ENCODE measurements at places on chromosomes 6 and 20. TPM values are rescaled to one million over a fixed set of nuclear protein-coding genes. Genes with fewer than 3 reads are reported as not detected.
A peak's percentile ranks its signal among the peaks of the same experiment; 100 is the strongest.

DNA sequence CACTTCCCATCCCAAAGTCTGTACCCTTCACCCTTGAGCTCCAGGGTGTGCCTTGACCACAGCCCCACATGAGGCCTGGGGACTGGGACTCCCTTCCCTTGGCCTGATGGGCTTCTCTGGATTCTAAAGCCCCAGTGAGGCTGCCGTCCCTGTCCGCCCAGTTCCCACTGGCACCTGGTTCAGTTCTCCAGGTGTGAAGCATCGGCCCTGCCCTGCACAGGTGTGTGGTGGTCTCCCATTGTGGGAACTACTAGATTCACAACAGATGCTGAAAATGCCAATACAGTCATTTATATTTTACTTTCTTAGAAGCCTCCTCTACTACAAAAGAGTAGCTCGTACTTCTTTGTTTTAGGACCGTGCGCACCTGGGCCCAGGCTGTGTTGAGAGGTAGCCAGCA is 72.8 kb downstream of the TTLL2 start:
- H3K27ac ChIP-seq: no peak overlapping the region
- no peaks in the 10 kb centered on the region for H3K27me3 ChIP-seq
- H3K36me3 ChIP-seq: no peaks in the 10 kb centered on the region
- no peaks in the 10 kb centered on the region for H3K4me1 ChIP-seq

TMC2 gene
- not detected for total RNA-seq

SEMG1 gene
- total RNA-seq: not detected

DNA sequence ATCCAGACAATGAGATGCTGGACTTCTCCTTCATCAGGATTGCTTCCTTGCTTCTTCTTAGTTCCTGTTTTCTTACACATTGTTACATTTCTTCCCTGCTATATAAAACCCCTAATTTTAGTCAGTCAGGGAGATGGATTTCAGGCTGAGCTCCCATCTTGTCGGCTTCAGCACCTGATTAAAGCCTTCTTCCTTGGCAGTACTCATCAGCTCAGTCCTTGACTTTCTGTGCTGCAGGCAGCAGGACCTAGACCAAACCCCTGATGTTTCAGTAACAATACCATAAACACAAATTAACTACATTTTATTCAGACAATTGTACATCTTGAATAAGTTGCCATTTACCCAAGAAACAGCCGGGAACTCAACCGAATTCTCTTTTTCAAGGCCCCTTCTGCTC is 156.4 kb upstream of the RREB1 start:
- H3K27ac ChIP-seq: no peak overlapping the region
- no peaks in the 10 kb centered on the region for H3K36me3 ChIP-seq
- no peak overlapping the region for H3K4me3 ChIP-seq
- H3K27me3 ChIP-seq: no peaks in the 10 kb centered on the region
- no peaks in the 10 kb centered on the region for H3K4me1 ChIP-seq

GRCh38 chr6:35919085-35919826 is 1.6 kb downstream of the SRPK1 start:
- H3K4me3 ChIP-seq: peak overlapping the region; percentile 86
- no peak for DNase-seq
- H3K36me3 ChIP-seq: no peaks in the 10 kb centered on the region

GRCh38 chr6:125114248-125114858 is 39.2 kb upstream of the TPD52L1 start:
- DNase-seq: peak; percentile 43
- H3K4me1 ChIP-seq: no peaks in the 10 kb centered on the region
- H3K27me3 ChIP-seq: no peaks in the 10 kb centered on the region
- H3K27ac ChIP-seq: no peak overlapping the region
- no peak overlapping the region for H3K4me3 ChIP-seq

GRCh38 chr6:44004136-44004535 is 123.1 kb downstream of the MRPL14 start:
- H3K4me1 ChIP-seq: peaks cover 18% of the 10 kb centered on the region
- no peak overlapping the region for H3K4me3 ChIP-seq
- H3K27ac ChIP-seq: no peak overlapping the region
- H3K27me3 ChIP-seq: peaks cover 6% of the 10 kb centered on the region
- no peaks in the 10 kb centered on the region for H3K36me3 ChIP-seq

NRN1 gene
- total RNA-seq: 4.2 TPM

GRCh38 chr20:2691127-2691526 is 1.5 kb upstream of the EBF4 start:
- no peaks in the 10 kb centered on the region for H3K36me3 ChIP-seq
- peaks cover 4% of the 10 kb centered on the region for H3K27me3 ChIP-seq
- no peaks in the 10 kb centered on the region for H3K4me1 ChIP-seq
- no peak overlapping the region for H3K27ac ChIP-seq
- H3K4me3 ChIP-seq: no peak overlapping the region

- no peaks in the 10 kb centered on the region for H3K27me3 ChIP-seq
- H3K36me3 ChIP-seq: no peaks in the 10 kb centered on the region
- H3K4me3 ChIP-seq: no peak overlapping the region
- no peak for DNase-seq
- H3K27ac ChIP-seq: no peak overlapping the region
- no peaks in the 10 kb centered on the region for H3K4me1 ChIP-seq
Observed at GRCh38 chr6:17013701-17014100, 88.1 kb upstream of the STMND1 start.

GRCh38 chr6:87171938-87172633 is 16.7 kb downstream of the ZNF292 start:
- H3K27me3 ChIP-seq: no peaks in the 10 kb centered on the region
- no peak for DNase-seq
- no peak overlapping the region for H3K27ac ChIP-seq

- no peak for DNase-seq
- H3K27me3 ChIP-seq: no peaks in the 10 kb centered on the region
- H3K4me3 ChIP-seq: no peak overlapping the region
- H3K36me3 ChIP-seq: no peaks in the 10 kb centered on the region
- H3K27ac ChIP-seq: no peak overlapping the region
- no peaks in the 10 kb centered on the region for H3K4me1 ChIP-seq
Observed at GRCh38 chr6:148055419-148055818, 287.2 kb upstream of the SASH1 start.

GNAS-AS1 gene
- total RNA-seq: 1.00 TPM

GRCh38 chr6:33076406-33076934 is 680 bp downstream of the HLA-DPB1 start:
- H3K4me1 ChIP-seq: peaks cover 14% of the 10 kb centered on the region
- H3K4me3 ChIP-seq: peak overlapping the region; percentile 17
- H3K27ac ChIP-seq: peak overlapping the region; percentile 87
- H3K36me3 ChIP-seq: no peaks in the 10 kb centered on the region
- H3K27me3 ChIP-seq: no peaks in the 10 kb centered on the region
- DNase-seq: no peak

SRSF12 gene
- total RNA-seq: 0.55 TPM

GPX5 gene
- total RNA-seq: not detected

DNA sequence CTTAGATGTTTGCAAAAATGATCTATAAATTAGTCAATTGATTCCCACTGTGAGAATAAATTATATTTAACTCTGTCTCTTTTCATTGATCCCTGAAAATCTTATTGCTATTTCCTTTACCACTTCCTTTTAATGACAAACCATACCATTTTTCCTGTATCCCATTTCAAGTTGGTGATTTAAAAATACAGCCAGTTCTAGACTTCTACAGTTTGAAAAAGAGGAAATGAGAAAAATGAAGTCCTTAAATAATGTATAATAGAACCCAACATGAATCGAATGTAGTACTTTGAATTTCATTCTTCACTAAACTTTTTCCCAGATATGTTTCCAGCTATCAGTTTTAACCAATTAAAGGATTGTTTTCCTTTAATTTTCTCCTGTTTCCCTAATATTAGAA is 29.5 kb upstream of the SDHAF4 start:
- no peaks in the 10 kb centered on the region for H3K4me1 ChIP-seq
- no peak for DNase-seq
- H3K36me3 ChIP-seq: no peaks in the 10 kb centered on the region
- no peak overlapping the region for H3K27ac ChIP-seq
- H3K27me3 ChIP-seq: no peaks in the 10 kb centered on the region

DNA sequence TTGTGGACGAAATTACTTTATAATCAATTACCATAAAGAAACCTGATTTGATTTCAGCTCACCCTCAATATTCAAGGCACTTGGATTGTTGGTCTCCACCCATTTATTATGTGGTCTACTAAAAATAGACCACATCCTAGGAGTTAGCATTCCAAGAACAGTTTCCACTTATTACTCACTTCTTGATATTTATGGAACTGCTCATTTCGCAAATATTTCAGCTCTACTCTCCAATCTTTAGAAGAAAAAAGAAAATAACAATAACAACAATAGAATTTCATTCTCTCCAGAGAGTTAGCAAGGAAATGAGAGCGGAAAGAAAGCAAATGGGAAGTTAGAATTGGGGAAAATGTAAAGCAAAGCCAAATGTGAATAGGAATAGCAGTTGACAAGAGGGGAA is 26.2 kb upstream of the HDAC2 start:
- no peaks in the 10 kb centered on the region for H3K36me3 ChIP-seq
- no peaks in the 10 kb centered on the region for H3K27me3 ChIP-seq
- no peak overlapping the region for H3K27ac ChIP-seq
- DNase-seq: no peak

DNA sequence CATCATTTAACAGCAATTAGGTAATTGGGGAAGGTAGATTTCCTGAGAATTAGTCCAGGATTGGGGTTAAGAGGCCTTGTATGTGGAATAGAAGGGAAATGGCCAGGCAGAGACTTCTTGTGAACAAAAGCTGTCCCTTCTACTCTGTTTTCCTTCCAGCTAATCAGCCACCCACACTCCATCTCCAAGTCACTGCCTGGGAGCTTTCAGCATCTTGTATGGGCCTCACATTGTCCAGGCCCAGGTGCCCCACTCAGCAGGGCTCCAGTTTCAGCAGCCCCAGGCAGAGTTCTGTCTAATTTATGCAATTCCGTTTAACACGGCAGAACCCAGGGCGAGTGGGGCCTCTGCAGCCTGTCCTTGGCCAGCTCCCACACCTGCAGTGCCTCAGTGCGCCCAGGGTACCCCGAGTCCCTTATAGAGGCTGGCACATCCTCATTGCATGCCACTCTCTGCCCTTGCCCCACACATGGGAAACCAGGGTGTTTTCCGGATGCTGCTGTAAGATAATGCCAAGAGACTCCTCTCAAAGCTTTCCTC is 113.0 kb downstream of the EDN3 start:
- peaks cover 4% of the 10 kb centered on the region for H3K27me3 ChIP-seq
- no peaks in the 10 kb centered on the region for H3K36me3 ChIP-seq
- no peak overlapping the region for H3K4me3 ChIP-seq
- no peak for DNase-seq

GRCh38 chr20:24018796-24019195 is 30.2 kb upstream of the GGTLC1 start:
- no peak for DNase-seq
- H3K27me3 ChIP-seq: no peaks in the 10 kb centered on the region
- H3K27ac ChIP-seq: no peak overlapping the region
- no peaks in the 10 kb centered on the region for H3K36me3 ChIP-seq
- H3K4me1 ChIP-seq: no peaks in the 10 kb centered on the region

PDYN gene
- not detected for total RNA-seq

- H3K27me3 ChIP-seq: peaks cover 24% of the 10 kb centered on the region
- H3K4me1 ChIP-seq: peaks cover 7% of the 10 kb centered on the region
- H3K4me3 ChIP-seq: no peak overlapping the region
Observed at GRCh38 chr20:3681352-3681930, 369 bp downstream of the ADAM33 start.

DNA sequence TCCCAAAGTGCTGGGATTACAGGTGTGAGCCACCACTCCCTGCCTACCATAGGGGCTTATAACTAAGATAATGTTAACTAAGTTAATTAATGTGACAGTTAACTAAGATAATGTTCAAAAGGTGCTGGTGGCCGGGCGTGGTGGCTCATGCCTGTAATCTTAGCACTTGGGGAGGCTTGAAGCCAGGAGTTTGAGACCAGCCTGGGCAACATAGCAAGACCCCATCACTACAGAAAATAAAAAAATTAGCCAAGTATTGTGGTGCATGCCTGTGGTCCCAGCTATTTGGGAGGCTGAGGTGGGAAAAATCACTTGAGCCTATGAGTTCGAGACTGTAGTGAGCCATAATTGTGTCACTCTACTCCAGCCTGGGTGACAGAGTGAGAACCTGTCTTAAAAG is 32.8 kb upstream of the SRF start:
- no peak overlapping the region for H3K27ac ChIP-seq
- no peaks in the 10 kb centered on the region for H3K36me3 ChIP-seq
- H3K4me1 ChIP-seq: peaks cover 5% of the 10 kb centered on the region

TEAD3 gene
- 4.8 TPM for total RNA-seq

DEFB124 gene
- not detected for total RNA-seq

MYH7B gene
- 0.20 TPM for total RNA-seq

DNA sequence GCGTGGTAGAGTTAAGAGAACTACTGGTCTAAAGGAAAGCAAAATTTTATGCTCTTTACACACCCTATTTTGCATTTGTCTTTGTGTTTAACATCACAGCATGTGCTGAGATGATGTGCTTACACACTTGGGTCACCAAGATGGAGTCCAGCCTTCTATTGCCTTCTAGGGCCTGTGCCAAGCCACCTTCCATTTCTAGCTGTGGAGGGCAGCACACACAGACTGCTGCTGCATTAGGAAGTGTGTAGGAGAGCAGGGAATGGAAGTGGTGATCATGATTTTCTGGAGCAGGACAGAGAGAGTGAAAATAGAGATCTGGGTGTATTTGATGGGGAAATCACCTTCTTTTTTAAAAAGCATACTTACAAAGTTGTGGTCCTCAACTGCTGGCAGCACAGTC is 191.6 kb downstream of the SOX4 start:
- no peak overlapping the region for H3K4me3 ChIP-seq
- no peaks in the 10 kb centered on the region for H3K4me1 ChIP-seq
- H3K36me3 ChIP-seq: no peaks in the 10 kb centered on the region
- H3K27ac ChIP-seq: no peak overlapping the region
- DNase-seq: no peak
- no peaks in the 10 kb centered on the region for H3K27me3 ChIP-seq

GRCh38 chr6:47650553-47651432 is 47.6 kb upstream of the ADGRF4 start:
- H3K36me3 ChIP-seq: no peaks in the 10 kb centered on the region
- DNase-seq: no peak
- H3K4me3 ChIP-seq: no peak overlapping the region
- H3K27ac ChIP-seq: no peak overlapping the region

GRCh38 chr6:13194852-13195251 is 133.5 kb downstream of the TBC1D7 start:
- no peak overlapping the region for H3K27ac ChIP-seq
- no peaks in the 10 kb centered on the region for H3K36me3 ChIP-seq
- no peaks in the 10 kb centered on the region for H3K27me3 ChIP-seq

DNA sequence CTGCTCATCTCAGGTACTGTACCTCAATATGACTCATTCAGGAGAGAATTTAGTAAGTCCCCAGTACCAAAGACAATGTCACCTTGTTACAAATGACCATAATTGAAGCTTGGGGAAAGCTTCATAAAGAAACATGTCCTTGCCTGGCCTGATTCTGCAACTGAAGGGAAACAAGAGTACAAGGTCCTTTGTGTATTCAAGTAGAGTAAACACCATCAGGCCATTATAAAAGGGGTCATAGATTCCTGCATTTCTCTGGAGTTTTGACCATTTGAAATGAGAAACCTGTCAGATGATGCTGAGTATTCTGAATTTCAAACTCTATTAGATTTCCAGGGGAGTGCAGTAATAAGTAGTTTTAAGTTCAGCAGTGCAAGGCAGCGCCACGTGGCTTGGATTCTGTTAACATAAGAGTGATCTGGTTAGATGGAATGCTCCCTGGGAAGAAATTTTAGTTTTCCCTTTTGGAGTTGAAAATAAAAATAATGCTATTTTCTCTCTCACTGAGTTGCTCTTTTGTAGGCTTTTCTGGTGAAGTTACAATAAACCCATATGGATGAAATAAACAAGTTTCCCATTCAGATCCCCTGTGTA is 1054.3 kb downstream of the EPHA7 start:
- no peaks in the 10 kb centered on the region for H3K4me1 ChIP-seq
- H3K27ac ChIP-seq: no peak overlapping the region
- no peak for DNase-seq
- H3K4me3 ChIP-seq: no peak overlapping the region

- H3K4me1 ChIP-seq: no peaks in the 10 kb centered on the region
- no peak overlapping the region for H3K27ac ChIP-seq
- no peaks in the 10 kb centered on the region for H3K36me3 ChIP-seq
- DNase-seq: no peak
Observed at GRCh38 chr20:57108742-57109570, 157.5 kb downstream of the BMP7 start.

Data from adrenal gland (tissue), 19 donors.